Fibroblast of skin of left biceps (primary cell): ENCODE measurements at places on chromosomes 16 and 17.

DNA sequence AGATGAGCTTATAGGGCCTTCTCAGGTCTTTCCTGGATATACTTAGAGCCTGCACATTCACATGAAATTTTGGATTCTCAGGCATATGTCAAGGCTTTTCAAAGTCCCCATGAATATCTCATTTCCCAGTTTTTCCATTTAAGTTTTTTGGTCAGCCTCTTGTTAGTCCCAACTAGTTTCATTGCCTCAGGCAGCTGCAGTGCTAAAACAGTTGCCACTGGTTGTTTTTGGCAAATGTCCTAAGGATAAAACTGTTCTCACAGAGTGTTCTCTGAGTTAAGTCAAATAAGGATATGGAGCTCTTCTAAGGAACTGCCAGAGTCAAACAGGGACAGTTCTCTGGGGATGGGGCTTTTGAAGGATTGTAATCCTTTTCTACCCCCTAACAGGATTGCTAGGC, 39.9 kb upstream of the ABCC11 start:
- DNase-seq: no peak

DNA sequence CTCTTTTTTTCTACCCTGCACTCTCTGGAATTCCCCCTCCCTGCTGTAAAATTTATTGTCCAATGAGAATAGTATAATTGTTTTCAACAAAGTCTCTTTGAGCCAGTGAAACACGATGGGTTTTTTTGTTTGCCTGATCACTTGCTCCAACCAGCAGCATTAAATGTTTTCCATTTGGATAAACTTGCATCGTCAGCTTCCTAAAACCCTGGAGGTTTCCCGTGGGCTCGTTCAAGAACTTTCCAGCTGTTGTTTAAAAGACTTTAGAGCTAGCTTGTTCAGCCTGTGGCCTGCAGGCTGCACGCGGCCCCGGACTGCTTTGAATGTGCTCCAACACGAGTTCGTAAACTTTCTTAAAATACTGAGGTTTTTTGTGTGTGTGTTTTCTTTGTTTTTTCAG, 14.9 kb downstream of the NAGPA start:
- no peak for DNase-seq

DNA sequence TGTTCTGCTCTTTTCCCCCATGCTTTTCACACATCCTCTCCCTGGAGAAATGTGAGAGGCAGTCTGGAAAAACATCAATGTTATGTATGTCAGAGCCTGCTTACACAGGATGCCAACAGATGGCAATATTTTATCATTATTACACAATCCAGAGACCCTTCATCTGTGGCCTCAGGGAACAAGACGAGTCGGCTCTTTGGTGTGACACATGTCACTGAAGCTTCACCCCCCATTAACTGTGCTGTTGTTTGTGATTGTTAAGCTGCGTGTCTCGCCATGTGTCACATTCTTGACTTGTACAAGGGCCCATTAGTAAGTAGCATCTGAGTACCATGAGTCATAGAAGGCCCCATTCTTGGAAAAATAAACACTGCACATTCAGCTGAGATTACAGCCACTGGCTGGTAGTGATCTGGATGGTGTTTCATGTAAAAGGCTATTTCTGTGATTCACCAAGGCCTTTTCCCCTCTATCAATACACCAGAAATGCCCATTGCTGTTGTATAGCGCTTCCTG, 682.1 kb upstream of the SOX9 start:
- DNase-seq: peak; percentile 63

DNA sequence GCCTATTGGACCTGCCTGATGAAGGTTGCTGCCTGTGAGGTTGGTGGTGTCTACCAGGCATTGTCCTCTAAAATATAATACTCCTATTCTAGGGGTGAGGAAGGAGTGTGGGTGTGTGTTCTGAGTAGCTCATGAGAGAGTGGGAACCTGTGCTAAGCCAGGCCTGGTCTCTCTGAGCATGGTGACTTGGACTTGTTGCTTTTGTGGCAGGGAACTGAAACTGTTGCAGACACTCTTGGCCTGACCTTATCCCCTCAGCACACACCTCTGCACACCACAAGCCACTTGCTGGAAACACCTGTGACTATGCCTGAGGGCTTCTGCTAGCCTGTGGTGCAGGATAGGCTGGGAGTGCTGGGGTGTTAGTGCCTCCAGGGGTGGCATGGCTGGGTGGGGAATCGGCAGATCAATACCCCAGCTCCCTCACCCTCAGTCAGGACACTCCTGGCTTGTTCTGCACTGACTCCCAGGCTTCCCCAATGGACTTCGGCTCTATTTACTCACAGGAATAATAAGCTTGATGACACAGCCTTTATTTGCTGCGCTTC, 29.9 kb downstream of the PLCG2 start:
- DNase-seq: no peak

DNA sequence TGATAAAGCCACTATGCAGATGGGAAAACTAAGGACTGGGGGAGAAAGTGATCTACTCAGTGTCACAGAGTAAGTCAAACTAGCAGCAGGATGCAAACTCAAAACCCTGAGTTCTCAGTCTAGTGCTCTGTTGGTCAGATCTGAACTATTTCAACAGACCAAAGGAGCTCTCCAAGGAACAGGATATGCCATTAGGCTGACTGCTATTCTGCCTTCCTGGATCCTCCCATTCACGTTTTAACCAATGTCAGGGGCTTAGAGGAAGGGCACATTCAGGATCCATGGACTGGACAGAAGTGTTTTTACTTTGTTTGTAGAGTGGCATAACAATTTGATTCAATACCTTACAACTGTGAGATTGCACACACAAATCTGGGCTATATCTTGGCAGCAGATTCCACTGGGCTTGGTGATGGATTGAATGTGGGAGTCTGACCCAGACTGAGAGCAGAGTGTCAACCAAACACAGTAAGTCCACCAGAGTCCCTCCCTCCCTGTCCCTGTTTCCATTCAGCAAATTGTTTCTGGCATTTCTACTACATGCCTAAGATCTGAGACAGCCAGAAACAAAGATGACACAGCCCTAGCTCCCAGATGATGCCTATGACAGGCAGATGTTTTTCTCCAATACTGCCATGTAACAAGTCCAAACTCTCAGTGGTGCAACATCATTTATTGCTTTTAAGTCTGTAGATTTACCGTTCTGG, 337.8 kb upstream of the CDH5 start:
- peak; percentile 74 for DNase-seq

- DNase-seq: no peak
Measured at GRCh38 chr16:48182979-48183537, 27.3 kb upstream of the ABCC12 start.

- no peak for DNase-seq
Measured at GRCh38 chr16:85961988-85962915, 63.3 kb downstream of the IRF8 start.

- no peak for DNase-seq
Measured at GRCh38 chr16:84995663-84996062, 15.7 kb downstream of the ZDHHC7 start.

DNA sequence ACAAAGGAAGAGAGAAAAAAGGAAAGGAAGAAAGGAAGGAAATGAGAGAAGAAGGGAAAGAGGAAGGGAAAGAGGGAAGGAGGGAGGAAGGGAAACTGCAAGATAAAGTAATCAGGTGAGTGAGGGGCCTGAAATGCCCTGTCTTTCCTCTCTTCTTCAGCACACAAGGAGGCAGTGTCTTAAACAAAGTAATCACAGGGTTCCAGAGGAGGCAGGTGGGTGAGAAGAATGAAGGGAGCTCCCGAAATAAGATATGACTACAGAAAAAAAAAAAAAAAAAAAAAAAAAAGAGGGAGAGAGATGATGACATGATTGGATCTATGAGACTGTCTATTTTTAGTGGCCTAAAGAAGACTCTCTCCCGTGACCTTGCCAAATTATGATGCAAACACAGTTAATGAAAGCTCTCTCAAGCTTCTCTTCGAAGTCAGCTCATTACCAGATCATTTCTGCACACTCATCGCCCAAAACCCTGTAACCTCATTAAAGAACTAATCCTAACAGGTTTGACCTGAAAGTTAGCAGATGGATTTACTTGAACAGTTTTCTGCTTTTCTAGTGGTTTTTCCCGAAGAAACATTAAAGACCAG, 53.6 kb downstream of the CDH11 start:
- DNase-seq: peak; percentile 47

DNA sequence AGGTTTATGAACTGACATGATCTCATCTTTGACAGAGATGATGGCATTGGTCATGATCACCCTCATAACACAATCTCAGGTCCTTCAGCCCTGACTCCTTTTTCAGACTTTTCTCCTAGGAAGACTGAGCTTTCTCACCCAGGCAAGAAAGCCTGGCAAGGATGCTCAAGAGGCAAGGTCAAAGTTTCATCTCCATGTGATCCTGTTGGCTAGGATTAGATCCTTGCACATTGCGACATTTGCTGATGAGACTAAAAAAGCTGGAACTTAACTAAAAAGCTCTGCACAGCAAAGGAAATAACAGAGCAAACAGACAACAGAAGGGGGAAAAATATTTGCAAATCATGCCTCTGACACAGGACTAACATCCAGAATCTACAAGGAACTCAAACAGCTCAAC, 444.1 kb upstream of the PSMD7 start:
- no peak for DNase-seq

- no peak for DNase-seq
Measured at GRCh38 chr16:21001262-21001661, 100.7 kb downstream of the LYRM1 start.

- DNase-seq: no peak
Measured at GRCh38 chr16:85975451-85975981, 76.6 kb downstream of the IRF8 start.

DNA sequence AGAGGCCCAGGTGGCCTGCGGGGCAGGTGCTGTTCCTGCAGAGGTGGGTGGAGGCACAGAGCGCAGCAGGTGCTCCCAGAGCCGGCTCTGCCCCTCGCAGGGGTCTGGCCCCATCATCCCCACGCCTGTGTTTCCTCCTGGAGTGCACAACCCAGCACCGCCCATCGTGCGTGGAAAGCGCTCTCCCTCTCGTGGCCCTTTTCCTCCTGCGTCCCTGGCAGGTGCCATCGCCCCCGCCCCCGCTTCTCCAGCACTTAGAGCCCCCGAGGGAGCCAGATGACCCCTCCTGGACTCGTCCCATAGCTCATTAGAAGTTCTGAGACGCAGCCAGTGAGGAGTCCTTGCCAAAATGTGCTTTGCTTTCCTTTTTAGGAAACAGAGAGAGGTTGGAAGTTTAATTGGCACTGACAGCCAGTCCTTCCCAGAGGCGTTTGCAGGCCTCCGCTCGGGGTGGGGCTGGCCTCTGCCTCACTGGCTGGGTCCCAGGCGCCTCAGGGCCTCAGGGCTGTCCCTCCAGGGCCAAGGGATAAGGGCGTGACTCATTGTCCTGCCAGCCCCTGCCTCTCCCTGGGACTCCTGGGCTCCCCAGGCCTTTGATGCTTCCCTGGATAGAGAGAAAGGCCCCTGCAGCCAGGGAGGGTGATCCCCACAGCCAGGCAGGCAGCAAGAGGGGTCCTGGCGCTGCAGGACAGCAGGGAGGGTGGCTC, 32.2 kb upstream of the CHMP6 start:
- DNase-seq: peak; percentile 8

GRCh38 chr17:80428363-80428762, 13.4 kb downstream of the ENDOV start:
- no peak for DNase-seq

DNA sequence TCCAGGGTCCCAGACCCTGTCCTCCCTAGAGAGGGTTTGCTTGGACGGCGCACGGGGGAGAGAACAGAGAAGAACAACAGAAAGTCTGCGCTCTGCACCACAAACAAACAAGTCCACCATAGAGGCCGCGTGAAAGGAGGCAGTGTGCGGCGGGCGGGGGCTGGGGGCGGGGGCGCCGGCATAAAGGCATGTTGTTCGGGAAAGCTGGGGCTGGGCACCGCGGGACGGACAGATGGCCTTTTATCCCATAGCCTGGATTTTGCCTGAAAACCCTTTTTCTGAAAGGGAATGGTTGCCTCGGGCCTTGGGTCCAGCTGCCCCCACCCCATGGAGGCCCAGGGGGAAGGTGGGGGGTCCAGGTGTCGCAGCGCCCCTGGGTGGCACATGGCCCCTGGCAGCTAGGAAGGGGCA, 26.0 kb downstream of the FA2H start:
- DNase-seq: no peak

DNA sequence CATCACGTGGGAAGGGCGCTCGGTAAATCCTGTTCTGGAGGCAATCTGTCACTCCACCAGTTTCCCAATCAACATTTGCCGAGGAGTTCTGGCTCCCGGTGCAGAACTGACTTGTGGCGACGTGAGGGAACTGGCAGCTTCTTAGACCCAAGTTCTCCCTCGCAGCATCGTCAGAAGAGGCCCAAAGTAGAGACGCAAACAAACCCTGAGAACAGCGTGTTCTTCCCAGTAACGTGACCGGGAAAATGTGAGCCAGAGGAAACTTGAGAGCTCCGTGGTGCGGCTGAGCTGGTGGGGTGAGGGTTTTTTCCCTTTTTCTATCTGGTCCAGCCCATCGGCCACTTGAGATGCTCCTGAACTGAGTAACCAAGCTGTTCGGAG, 158.9 kb upstream of the CACNG5 start:
- no peak for DNase-seq

- DNase-seq: peak; percentile 94
Measured at GRCh38 chr16:81181013-81181720, 57.3 kb upstream of the BCO1 start.

GRCh38 chr17:58121925-58122324, 26.3 kb upstream of the OR4D1 start:
- DNase-seq: peak; percentile 1

- DNase-seq: no peak
Measured at GRCh38 chr16:48197294-48197693, 41.5 kb upstream of the ABCC12 start.

- no peak for DNase-seq
Measured at GRCh38 chr16:13435415-13435814, 484.5 kb upstream of the ERCC4 start.

DNA sequence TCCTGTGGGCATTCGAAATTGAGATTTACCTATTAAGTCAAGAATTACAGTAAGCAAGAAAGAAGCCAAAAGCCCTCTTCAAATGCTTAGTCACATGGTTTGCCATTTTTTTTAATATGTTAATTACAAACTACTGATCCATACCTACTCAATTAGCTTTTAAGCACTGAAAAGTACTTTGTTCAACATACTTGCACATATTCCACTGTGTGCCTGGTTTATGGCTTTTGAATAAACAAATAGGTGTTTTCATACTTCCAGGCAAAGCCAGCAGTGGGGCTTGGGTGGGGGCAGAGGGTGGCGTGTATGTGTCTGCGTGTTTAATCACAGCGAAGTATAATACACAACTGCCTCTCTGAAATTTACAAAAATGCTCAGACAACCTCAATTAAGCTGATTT, 51.4 kb downstream of the GAS7 start:
- DNase-seq: no peak

DNA sequence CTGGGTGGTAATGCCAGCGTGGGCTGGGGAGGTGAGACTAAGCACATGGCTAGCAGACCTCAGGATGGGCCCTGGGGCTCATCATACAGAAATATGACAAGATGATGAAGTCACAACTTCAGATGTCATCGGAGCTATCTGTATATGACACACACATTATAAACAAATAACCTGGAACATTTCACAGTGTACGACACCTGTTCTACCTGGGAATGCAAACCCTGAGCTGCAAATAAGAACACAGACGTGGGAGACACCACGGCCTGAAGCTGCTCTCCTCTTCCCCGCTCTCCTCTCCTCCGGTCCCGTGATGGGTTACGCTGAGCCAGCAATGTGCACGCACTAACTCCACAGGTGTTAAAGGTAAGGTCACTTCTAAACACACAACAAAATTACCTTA, 4.9 kb downstream of the PLD6 start:
- DNase-seq: no peak
